ENCODE measurements at places on chromosomes 3 and 15. TPM values are rescaled to one million over a fixed set of nuclear protein-coding genes. Genes with fewer than 3 reads are reported as not detected.

Gene PCOLCE2
- 0.50 TPM for polyA plus RNA-seq

Gene NANOGP8
- not detected for polyA plus RNA-seq

Gene SLC35G2
- polyA plus RNA-seq, result 5.9 TPM

Gene CCR3
- polyA plus RNA-seq, result not detected

Gene PAK6
- not detected for polyA plus RNA-seq

Gene FGF12
- not detected for polyA plus RNA-seq

Gene PODXL2
- 5.8 TPM for polyA plus RNA-seq

Gene SPATA12
- polyA plus RNA-seq, result not detected
